Iris pigment epithelial cell (primary cell): ENCODE measurements at places on chromosomes 3 and 15.

DNA sequence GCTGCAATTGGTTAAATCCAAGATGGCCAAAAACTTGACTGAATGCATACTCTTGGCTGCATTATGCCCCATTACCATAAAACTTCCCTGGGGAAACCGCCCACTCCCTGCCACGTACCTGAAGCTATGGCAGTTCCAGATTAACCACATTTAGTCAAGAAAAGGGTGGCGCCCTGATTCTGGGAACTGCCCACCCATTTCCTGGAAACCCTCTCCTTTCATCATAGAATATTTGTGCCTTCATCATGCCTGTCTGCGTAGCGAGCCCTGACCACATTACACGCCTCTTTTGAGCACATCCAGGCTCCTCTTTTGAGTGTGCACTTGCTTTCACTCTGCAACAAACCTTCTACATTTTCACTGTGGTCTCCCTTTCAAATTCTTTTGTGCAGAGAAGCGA lies 5.2 kb downstream of the LINS1 start:
- DNase-seq: no peak

DNA sequence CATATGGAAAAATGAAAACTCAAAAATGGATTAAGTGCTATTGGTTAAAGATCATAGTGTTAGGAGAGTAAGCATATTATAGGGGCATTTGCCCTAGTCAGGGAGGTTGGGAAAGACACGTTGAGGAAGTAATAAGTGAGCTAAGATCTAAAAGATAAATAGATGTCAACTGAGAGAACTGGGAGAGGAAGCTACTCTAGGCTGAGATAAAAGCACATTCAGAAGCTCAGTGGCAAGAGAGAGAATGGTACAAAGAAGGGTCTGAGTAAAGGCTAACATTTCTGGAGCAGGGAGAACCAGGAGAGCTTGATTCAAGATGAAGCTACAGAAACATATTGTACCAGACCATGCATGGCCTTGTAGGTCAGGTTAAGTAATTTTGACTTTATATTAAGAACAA lies 63.9 kb downstream of the TRPC1 start:
- no peak for DNase-seq

DNA sequence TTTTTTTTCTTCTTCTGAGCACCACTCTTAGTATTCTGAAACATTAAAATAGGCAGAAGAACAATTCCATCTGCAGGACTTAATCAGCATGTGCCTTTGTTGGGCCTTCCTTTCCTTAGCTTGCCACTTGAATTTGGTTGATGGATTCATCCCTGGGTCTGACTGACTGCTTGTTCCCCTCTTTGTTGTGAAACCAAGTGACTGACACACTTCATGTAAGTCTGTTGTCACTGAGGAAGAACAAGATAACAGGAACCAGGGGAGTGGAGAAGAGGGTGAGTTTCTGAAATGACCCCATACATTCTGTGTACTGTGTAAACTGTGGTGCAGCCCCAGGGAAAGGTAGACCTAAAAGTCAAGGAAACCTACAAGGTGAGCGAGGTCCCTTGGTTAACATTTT lies 188.7 kb upstream of the TBC1D5 start:
- no peak for DNase-seq

- no peak for DNase-seq
Measured at GRCh38 chr3:10194328-10195071, 29.8 kb downstream of the IRAK2 start.

GRCh38 chr3:183210862-183211341 lies 42.2 kb upstream of the B3GNT5 start:
- no peak for DNase-seq

GRCh38 chr3:152375546-152375945 lies 106.8 kb downstream of the MBNL1 start:
- DNase-seq: peak; percentile 40

GRCh38 chr3:105791131-105791530 lies 77.7 kb downstream of the CBLB start:
- peak; percentile 92 for DNase-seq

DNA sequence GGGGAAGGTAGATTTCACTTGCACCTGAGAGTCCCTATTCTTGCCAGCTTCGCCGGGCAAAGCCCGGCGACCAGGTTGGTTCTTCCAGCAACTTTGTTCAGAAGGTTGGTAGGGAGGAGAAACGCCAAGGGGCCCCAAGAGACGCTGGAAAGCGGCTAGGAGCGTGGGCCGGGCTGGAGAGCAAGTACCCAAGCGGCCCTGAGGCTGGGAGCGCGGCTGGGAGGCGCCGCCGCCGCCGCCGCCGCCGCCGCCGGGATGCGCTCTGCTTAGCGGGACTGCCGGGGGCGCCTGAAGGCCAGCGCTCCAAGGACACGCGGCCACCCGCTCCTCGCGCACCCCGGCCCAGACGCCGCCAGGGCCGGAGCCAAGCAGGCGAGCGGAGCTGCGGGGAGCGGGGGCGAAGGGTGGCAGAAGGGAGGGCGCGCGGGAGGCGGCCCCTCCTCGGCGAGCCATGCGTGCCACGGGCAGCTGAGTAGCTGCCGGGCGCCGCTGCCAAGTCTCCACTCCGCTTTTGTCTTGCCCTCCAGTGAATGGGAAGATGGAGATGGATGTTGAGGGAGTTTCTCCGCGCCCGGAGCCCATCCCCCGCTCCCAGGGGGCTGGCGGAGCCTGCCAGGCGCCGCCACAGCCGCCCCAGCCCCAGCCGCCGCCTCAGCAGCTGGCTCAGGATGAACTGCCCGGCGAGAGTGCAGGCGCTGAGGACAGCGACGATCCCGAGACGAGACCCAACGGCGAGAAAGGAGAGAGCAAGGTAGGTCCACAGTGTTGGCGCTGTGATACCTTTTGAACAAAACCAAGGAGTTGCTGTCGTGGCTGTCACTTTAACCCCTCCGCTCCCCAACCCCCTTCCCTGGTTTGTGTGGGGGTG lies 227.4 kb upstream of the AZI2 start:
- peak; percentile 5 for DNase-seq

GRCh38 chr3:139695426-139696313 lies 17.9 kb upstream of the NMNAT3 start:
- no peak for DNase-seq

GRCh38 chr15:63025460-63025859 lies 17.1 kb upstream of the TPM1 start:
- DNase-seq: no peak

GRCh38 chr15:61815356-61816083 lies 244.7 kb downstream of the VPS13C start:
- DNase-seq: no peak

GRCh38 chr3:1734494-1735122 lies 364.1 kb upstream of the CNTN4 start:
- DNase-seq: no peak

- DNase-seq: peak; percentile 87
Measured at GRCh38 chr15:39362821-39363561, 217.9 kb upstream of the THBS1 start.

DNA sequence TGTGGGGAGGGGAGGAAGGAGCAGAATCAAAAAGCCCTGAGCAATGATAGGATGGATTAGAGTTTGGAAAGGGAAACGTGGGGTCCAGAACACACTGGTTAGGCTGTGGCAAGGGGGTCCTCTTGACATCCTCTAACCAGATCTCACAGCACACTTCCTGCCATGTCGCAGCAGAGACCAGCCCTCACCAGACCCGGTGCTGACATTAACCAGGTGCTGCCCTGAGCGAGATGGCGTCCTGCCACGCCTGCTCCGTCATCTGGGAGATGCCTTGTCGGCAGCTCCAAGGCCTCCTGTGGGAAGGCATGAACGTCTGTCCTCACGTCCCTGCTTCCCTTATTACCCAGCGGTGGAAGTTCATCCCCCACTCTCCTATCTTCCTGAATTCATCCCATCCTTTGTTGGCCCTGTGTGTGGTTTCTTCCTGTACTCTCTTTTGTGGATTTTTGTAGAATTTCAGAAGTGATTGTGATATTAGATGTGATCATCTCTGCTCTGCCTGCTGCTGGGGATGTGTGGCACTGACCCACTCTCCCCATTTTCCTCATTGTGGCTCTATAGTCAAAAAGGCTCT lies 29.4 kb upstream of the MYZAP start:
- no peak for DNase-seq

- DNase-seq: no peak
Measured at GRCh38 chr3:31227131-31227562, 305.6 kb upstream of the STT3B start.

GRCh38 chr3:158953131-158953530 lies 151.3 kb downstream of the MFSD1 start:
- DNase-seq: no peak

- no peak for DNase-seq
Measured at GRCh38 chr15:92611995-92612745, 43.4 kb downstream of the FAM174B start.

DNA sequence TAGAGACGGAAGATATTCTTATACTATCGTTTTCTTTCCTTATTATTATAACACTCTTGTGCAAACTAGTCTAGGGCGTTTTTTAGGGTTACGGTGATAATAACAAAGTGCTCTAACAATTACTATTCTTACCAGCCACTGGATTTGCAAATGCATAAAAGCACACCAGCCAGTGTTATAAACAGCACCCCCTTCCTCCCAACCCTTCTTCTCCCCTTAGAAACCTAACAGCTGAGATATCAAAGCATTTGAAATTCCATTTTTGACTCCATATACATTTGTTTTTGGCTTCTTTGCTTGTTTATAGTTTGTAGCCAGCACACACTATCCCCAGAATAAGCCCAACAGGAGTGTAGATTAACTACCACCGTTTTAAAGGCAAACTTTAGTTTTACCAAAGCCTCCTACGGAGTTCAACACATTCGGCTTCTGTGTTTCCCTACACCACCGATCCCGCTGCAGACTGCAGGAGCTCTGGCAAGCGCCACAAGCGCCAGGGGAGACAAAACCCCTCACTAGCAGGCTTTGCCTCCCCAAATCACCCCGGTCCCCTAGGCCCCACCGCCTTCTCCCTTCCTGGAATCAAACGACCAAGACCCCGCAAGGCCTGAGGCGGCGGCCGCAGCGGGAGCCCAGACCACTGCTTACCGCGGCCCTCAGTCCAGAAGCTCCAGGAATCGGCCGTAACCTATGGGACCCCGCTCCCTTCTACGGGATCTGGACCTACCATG lies 461 bp downstream of the COPB2 start:
- peak; percentile 9 for DNase-seq
